ENCODE measurements at places on chromosomes 2 and 18.

DNA sequence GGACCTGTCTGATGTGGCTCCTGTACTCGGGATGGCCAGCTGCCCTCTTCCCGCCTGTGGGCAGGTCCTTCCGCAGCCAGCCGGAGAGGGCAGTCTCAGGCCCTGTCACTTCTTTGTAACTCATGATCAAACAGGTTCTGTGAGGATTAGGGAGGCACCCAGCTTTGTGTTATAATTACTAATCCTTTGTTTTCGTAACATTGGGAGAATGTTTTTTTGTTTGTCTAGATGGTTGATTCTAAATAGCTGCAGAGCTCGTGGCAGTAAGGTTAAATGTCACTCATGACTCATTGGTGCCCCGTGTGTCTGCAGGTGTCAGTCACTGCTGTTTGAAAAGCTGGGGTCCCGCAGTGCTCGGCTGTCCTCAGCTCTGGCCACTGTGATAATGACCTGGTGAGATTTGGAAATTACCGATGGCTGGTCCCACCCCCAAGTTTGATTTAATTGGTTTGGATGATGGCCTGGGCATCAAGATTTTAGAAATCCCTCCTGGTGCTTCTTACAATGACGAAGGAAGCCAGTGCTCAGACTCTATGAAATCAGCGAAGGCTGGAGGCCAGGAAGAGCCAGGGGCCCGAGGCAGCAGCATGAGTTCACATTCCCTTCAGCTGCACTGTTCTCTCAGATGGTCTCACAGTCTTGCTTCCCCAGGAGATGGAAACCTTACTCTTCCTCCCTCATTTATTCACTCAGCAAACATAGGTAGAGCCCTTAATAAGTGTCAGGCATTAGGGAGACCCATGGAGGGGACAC lies 172.8 kb downstream of the VAPA start:
- DNase-seq: no peak

- DNase-seq: no peak
These were observed 63.9 kb downstream of the TRPM8 start for GRCh38 chr2:233980955-233981561.

GRCh38 chr2:236712304-236712703 lies 142.7 kb downstream of the ACKR3 start:
- no peak for DNase-seq

- DNase-seq: no peak
These were observed 2.0 kb downstream of the OTOS start for GRCh38 chr2:240138254-240138984.

DNA sequence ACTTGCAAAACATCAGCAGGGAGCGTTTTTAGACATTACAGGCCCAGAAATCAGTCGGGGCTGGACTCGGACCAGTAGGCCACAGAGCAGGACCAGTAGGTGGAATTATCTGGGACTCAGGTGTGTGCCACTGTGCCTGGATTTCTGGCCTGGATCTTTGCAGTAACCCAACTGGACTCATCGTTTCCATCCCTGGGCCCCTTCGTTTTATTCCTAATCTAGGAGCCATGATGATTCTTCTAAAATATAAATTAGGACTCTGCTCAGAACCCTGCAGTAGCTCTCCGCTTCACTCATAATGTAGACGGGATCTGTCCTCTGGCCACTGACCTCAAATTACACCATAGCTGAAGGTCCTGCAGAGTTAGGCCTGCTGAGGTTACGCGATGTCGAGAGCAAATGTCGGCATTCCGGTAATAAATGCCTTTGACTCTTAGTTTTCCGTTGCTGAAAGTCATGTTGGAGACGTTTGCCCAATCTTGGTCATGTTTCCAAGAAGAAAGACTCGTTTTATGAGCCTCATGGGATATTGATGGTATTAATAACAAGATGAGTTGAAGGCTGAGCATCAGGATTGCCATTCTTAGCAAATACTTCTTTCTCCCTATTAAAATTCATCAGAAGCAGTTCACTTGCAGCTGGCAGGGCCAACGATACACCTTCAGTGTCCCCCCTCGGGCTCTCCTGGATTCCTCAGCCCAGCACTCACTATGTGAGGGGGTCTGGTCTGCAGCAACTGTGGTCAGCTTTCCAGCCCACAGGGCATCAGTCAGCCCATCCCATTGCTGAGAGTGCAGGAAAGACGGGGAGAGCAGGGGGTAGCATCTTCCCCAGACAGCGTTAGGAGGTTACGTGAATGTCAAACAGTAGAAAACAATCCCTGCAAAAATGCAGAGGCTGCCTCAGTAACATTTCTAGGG lies 39.9 kb upstream of the KLF11 start:
- no peak for DNase-seq

GRCh38 chr2:178250429-178250828 lies 56.1 kb downstream of the OSBPL6 start:
- DNase-seq: no peak

DNA sequence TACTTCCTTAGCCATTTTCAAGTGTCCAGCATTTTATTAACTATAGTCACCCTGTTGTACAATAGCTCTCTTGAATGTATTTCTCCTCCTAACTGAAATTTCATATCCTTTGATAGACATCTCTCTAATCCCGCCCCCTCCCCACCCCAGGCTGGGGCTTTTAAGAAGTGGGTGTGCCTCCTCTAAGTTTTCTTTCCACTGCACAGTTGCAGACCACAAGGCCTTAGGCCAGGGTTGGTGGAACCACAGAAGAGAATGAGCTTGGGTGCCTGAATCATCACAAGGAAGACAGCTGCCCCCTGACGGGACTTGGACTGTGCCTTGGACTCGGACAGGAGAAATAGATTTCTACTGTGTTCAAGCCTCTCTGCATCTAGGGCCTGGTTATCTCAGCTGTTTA lies 193.4 kb downstream of the HAUS1 start:
- no peak for DNase-seq

GRCh38 chr18:6266212-6266611 lies 148.5 kb downstream of the L3MBTL4 start:
- no peak for DNase-seq

DNA sequence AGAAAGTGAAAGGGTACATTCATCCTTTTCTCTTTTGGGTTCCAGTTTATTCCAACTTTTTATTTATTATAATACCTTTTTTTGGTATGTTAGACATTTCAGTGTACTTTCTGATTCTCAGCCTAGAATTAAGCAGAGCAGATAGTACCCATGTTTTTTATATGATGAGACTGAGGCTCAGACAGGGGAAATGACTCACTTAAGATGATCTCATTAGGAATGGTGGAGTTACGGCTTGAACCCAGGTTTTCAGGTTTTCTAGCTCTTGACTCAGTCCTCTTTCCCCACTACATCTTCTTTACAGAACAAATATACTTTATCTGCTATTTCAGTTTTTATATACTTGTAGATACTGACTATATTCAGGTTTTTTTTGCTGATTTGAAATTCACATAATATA lies 51.7 kb upstream of the OTX1 start:
- no peak for DNase-seq

DNA sequence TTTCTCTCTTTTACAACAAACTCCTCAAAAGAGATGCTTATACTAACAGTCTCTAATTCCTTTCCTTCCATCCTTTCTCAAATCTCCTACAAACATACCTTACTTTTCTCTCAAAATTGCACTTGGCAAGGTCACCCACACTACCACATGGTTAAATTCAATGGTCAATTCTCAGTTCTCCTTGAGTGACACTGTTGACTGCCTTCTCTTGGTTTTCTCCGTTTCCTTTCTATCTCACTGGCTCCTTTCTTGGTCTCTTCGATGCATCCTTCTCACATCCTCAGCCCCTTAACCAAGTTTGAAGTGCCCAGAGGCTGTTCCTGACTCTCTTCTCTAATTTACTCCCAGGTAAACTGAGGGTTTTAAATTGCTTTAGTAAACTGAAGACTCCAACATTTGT lies 12.5 kb downstream of the C1D start:
- no peak for DNase-seq

DNA sequence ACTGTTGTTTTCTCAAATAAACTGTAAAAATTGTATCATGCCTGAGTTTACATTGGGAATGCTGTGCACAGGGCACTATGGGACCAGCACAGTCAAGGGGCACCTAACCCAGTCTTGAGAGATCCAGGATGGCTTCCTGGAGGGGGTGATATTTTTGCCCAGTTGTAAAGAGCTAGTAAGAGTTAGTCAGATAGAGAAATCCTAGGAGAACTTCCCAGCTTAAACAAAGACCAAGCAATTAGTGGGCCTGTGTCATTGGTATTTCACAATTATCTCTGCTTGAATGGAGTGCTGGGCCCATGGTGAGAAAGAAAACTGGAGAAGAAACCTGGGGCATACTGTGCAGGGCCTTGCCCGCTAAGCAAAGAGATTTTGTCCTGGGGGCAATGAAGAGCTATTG lies 12.2 kb downstream of the XDH start:
- no peak for DNase-seq

GRCh38 chr2:136222862-136223261 lies 104.9 kb upstream of the CXCR4 start:
- no peak for DNase-seq

DNA sequence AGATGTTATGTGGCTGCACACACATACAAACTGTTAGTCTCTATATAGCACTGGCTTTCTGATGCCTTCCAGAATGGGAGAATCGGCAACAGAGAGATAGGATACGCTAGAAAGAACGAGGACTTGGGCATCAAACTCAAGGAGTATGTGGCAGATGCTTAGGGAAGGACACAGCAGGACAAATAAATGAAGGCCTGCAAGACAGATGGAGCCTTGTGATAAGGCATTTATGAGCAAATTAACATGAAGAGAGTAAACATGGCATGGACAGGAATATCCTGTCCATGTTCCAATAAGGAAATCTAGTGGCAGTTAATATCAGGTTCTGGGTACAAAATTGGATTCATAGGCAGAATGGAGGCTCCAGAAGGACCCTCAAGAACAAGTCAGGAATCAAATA lies 136.9 kb downstream of the SLC4A10 start:
- DNase-seq: no peak

- DNase-seq: no peak
These were observed 208.0 kb downstream of the SRBD1 start for GRCh38 chr2:45403036-45403435.

- no peak for DNase-seq
These were observed 124.9 kb downstream of the GREB1L start for GRCh38 chr18:21366896-21367295.

DNA sequence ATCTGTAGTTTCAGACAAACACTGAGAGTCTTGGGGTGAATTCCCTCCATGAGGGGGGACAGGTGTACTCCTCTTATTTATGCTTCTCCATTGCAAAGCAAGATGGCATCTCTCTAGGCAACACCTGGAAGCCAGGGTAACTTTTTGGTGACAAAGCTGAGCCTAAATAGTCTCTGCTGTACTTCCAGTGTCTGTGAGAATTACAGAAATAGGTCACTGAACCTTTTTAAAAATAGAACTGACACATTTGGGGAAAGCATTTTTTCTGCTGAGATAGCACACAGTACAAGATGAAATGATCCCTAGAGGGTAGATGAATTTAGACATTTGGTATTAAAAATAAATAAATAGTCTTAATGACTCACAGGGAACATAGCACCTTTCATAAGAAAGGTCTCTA lies 71.7 kb upstream of the SP3 start:
- no peak for DNase-seq

GRCh38 chr2:240013343-240013742 lies 11.8 kb downstream of the NDUFA10 start:
- no peak for DNase-seq

- no peak for DNase-seq
These were observed 139.3 kb downstream of the UPP2 start for GRCh38 chr2:158240975-158241374.

GRCh38 chr18:9765501-9765900 lies 57.4 kb downstream of the RAB31 start:
- no peak for DNase-seq

GRCh38 chr18:7775843-7776242 lies 208.7 kb downstream of the PTPRM start:
- no peak for DNase-seq

GRCh38 chr18:33665641-33666040 lies 87.6 kb downstream of the ASXL3 start:
- DNase-seq: no peak

- no peak for DNase-seq
These were observed 7.0 kb upstream of the SOX11 start for GRCh38 chr2:5685225-5685624.

DNA sequence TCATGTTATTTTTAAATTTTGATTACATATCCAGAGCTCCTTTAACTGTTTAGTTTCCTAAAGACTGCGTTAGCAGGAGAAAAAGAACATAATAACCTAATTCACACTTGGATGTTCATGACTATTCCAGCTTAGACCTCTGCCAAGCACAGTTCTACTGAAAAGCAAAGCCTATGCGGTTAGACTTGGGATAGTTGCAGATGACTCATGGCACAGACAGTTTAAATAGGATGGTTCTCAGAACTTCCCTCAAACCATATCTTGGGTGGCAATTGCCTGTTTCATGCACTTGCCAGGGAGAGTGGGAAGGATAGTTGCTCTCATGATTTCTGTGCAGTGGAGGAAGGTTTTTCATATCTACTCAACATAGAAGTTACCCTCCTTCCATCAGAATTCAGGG lies 149.7 kb upstream of the KLHL29 start:
- no peak for DNase-seq

DNA sequence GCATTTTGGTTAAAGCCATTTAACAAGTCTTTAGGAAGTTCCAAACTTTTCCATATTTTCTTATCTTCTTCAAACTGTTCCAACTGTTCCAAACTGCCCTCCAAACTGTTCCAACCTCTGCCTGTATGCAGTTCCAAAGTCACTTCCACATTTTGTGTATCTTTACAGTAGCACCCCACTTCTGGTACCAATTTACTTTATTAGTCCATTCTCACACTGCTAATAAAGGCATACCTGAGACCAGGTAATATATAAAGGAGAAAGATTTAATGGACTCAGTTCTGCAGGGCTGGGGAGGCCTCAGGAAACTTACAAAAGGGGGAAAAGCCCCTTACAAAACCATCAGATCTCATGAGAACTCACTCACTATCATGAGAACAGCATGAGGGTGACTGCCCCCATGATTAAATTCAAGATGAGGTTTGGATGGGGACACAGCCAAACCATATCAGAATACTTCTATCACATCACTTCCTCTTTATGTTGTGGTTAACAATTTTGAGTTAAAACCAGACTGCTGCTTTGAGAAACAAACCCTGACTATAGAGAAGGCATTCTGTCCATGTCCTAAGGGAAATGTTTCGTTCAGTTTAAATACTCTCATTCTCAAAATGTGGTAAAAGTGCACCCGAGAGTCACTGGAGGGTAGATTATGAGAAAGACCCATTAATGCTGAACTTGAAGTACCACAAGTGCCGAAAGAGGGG lies 11.0 kb downstream of the IL18R1 start:
- no peak for DNase-seq

- DNase-seq: no peak
These were observed 10.1 kb downstream of the RRM2 start for GRCh38 chr2:10132596-10132995.

GRCh38 chr2:177187631-177188312 lies 24.8 kb upstream of the HNRNPA3 start:
- no peak for DNase-seq

DNA sequence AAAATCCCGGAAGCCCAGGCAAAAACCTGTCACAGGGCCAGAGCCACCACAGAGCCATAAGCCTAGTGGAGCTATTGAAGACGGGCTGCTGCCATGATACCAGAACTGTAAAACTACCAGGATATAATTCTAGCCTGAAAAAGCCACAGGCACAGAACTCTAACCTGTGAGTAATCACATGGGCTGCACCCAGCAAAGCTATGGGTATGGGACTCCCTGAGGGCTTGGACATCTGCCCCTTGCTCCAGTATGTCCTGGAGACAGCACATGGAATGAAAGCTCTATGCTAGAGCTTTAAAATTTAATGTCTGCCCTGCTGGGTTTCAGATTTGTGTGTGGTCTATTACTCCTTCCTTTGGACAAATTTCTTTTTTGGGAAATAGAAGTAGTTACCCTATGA lies 2183.6 kb upstream of the CELF4 start:
- no peak for DNase-seq

- DNase-seq: no peak
These were observed 14.7 kb downstream of the ZNF236 start for GRCh38 chr18:76837071-76837470.
